ENCODE measurements at places on chromosomes 3 and 15.

- DNase-seq = peak; percentile 45
Measured at GRCh38 chr3:49807431-49808114, 4.5 kb downstream of the INKA1 start.

- no peak for DNase-seq
Measured at GRCh38 chr3:155646128-155646527, 98.7 kb downstream of the PLCH1 start.

- DNase-seq = no peak
Measured at GRCh38 chr15:66963710-66964109, 101.7 kb upstream of the SMAD3 start.

- no peak for DNase-seq
Measured at GRCh38 chr15:42499858-42500609, 4.6 kb downstream of the SNAP23 start.

- peak; percentile 76 for DNase-seq
Measured at GRCh38 chr15:58227706-58228543, 89.7 kb downstream of the AQP9 start.

- no peak for DNase-seq
Measured at GRCh38 chr15:26739791-26740190, 33.1 kb downstream of the GABRB3 start.

DNA sequence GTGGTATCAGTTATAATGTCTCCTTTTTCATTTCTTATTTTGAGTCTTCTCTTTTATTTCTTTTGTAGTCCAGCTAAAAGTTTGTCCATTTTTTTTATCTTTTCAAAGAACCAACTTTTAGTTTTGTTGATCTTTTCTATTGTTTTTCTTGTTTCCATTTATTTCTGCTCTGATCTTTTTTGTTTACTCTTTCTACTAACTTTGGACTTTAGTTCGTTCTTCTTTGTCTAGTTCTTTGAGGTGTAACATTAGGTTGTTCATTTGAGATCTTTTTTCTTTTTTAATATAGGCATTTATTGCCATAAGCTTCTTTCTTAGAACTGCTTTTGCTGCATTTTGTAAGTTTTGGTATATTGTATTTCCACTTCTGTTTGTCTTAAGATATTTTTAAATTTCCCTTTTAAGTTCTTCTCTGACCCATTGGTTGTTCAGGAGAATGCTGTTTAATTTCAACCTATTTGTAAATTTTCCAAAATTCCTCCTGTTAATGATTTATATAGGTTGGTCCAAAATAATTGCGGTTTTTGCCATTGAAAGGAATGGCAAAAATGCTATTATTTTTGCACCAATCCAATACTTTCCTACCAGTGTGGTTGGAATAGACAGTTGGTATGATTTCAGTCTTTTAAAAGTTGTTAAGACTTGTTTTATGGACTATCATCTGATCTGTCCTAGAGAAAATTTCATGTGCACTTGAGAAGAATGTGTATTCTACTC lies 51.2 kb downstream of the KAT2B start:
- no peak for DNase-seq

- DNase-seq = no peak
Measured at GRCh38 chr3:39515681-39516441, 48.4 kb downstream of the MOBP start.

- DNase-seq = no peak
Measured at GRCh38 chr3:195540027-195540426, 3.1 kb downstream of the PPP1R2 start.

DNA sequence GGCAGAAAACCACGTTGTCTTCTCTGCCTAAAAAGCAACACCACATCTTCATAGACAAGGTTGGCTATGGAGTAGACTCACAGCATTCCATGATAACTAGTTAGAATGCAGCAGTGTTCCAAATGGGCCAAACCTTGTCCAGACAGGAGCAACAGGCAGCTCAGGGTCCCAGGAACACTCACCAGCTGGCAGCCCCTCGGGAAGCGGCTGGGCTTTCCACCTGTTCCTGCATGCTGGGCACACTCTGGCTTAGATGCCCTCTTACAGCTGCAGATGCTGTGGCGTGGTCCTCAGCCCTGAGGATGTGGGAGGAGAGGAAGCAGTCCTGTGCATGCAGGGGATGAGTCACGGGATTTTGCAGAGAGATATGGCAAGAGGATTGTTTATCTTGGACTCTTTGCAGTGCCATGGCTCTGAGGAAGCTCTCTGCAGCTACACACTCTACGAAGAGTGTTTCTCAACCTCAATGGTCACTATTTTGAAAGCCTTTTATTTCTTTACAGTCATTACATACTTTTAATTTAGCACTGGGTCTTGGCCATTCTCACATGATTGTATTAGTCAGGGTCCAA lies 11.3 kb downstream of the NRROS start:
- DNase-seq = peak; percentile 91

- peak; percentile 44 for DNase-seq
Measured at GRCh38 chr15:59689626-59690236, 611 bp upstream of the BNIP2 start.

GRCh38 chr15:40930430-40931299 lies 1.5 kb downstream of the DLL4 start:
- no peak for DNase-seq

GRCh38 chr3:103660810-103661209 lies 1226.0 kb downstream of the ZPLD1 start:
- DNase-seq = no peak

DNA sequence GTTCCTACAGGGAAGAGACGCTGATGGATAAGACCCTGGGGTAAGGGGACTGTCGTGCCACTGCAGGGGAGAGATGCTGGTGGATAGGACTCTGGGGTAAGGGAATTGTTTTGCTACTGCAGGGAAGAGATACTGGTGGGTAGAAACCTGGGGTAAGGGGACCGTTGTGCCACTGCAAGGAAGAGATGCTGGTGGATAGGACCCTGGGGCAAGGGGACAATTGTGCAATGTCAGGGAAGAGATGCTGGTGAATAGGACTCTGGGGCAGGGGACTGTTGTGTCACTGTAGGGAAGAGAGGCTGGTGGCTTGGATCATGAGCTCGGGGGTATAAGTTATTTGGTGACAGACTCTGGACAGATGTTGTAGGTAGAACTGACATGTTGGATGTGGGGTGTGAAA lies 37.6 kb downstream of the WNT7A start:
- no peak for DNase-seq

DNA sequence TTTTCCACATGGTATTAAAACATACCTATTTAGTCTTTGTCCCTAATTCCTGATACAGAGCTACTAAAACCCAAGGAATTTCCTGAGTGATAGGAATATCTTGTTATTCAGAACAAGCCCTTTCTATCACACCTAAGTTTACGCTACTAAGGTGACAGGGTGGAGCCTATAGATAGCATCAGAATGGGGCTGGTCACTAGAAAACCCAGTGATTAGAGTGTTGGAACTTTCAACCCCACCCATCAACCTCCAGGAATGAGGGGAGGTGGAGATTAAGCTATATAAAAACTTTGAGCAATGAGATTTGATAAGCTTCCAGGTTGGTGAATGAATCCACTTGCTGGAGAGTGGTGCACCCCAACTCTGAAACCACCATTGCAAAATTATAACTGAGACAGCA lies 62.1 kb upstream of the RNU6-1 start:
- no peak for DNase-seq

DNA sequence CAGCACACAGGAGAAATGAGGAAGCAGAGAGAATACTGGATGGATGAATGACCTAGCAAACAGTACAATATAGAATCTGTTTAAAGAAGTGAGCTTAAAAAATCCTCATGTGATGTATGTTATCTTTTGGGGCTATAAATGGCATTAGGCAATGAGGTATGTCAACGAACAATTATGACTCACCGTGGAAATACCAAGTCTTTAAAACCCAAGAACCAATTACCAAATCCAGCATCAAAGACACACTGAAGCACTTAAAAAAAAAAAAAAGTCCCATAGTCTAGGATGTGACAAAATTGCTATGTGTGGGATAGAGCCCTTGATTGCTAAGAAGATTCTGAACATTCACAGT lies 36.3 kb upstream of the HERC1 start:
- no peak for DNase-seq
